Osteoblast (primary cell): ENCODE measurements at places on chromosomes 6 and 20. TPM values are rescaled to one million over a fixed set of nuclear protein-coding genes. Genes with fewer than 3 reads are reported as not detected.

The TRDN gene
- not detected in 2 replicates for total RNA-seq

The ARFGEF3 gene
- under 0.01 TPM in 2 replicates for total RNA-seq

The HLA-G gene
- not detected in 2 replicates for total RNA-seq

The OR2J3 gene
- total RNA-seq = not detected in 2 replicates

The FKBP1C gene
- 0.88 and 1.1 TPM in 2 replicates for total RNA-seq

The ZBP1 gene
- total RNA-seq = not detected in 2 replicates
